ENCODE measurements at places on chromosomes 1 and 21. TPM values are rescaled to one million over a fixed set of nuclear protein-coding genes. Genes with fewer than 3 reads are reported as not detected.

- DNase-seq = no peak
- H3K27ac ChIP-seq = peak overlapping the region; percentile 87
- peaks cover 32% of the 10 kb centered on the region for H3K4me1 ChIP-seq
- peaks cover 20% of the 10 kb centered on the region for H3K36me3 ChIP-seq
- no peaks in the 10 kb centered on the region for H3K27me3 ChIP-seq
- H3K4me3 ChIP-seq = peak overlapping the region; percentile 95
Measured at GRCh38 chr1:40041466-40041838, 923 bp downstream of the CAP1 start.

- no peaks in the 10 kb centered on the region for H3K27me3 ChIP-seq
- H3K36me3 ChIP-seq = no peaks in the 10 kb centered on the region
- H3K4me3 ChIP-seq = no peak overlapping the region
- peak overlapping the region; percentile 63 for H3K27ac ChIP-seq
- no peak for DNase-seq
Measured at GRCh38 chr1:153801786-153802697, 26.8 kb downstream of the SLC27A3 start.

DNA sequence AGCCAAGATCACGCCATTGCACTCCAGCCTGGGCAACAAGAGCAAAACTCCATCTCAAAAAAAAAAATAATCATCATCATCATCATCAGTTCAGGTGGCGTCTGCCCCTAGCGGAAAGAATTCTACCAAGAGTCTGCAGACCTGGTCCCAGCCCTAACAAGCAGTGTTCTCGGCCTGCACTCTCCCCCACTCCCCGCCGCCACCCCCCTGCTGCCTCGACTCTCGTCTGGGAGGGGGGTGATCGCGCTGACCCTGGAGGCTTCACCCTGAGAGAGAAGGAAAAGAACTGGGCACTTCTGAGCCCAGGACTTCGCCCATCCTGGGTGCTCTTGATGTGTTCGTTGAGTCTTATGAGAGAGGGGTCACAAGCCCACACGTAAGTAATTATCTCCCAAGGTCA is 160.1 kb upstream of the TMEM51 start:
- no peak overlapping the region for H3K27ac ChIP-seq
- H3K4me3 ChIP-seq = no peak overlapping the region
- no peaks in the 10 kb centered on the region for H3K36me3 ChIP-seq
- peaks cover 9% of the 10 kb centered on the region for H3K4me1 ChIP-seq
- H3K27me3 ChIP-seq = no peaks in the 10 kb centered on the region

- DNase-seq = no peak
- H3K4me1 ChIP-seq = no peaks in the 10 kb centered on the region
- no peaks in the 10 kb centered on the region for H3K36me3 ChIP-seq
- no peaks in the 10 kb centered on the region for H3K27me3 ChIP-seq
- H3K27ac ChIP-seq = no peak overlapping the region
- no peak overlapping the region for H3K4me3 ChIP-seq
Measured at GRCh38 chr1:66452982-66453381, 81.0 kb upstream of the SGIP1 start.

- H3K4me3 ChIP-seq = no peak overlapping the region
- peaks cover 3% of the 10 kb centered on the region for H3K36me3 ChIP-seq
- H3K27me3 ChIP-seq = no peaks in the 10 kb centered on the region
- no peak overlapping the region for H3K27ac ChIP-seq
- no peaks in the 10 kb centered on the region for H3K4me1 ChIP-seq
Measured at GRCh38 chr21:44318489-44319285, 18.8 kb downstream of the PFKL start.

GRCh38 chr1:37439349-37439995 is 34.9 kb upstream of the ZC3H12A start:
- peaks cover 23% of the 10 kb centered on the region for H3K4me1 ChIP-seq
- no peak overlapping the region for H3K27ac ChIP-seq
- no peaks in the 10 kb centered on the region for H3K36me3 ChIP-seq
- no peak for DNase-seq

GRCh38 chr1:228375578-228376261 is 30.9 kb downstream of the TRIM11 start:
- no peak overlapping the region for H3K27ac ChIP-seq
- no peaks in the 10 kb centered on the region for H3K36me3 ChIP-seq
- H3K4me3 ChIP-seq = no peak overlapping the region
- H3K27me3 ChIP-seq = peaks cover 20% of the 10 kb centered on the region
- no peak for DNase-seq

DNA sequence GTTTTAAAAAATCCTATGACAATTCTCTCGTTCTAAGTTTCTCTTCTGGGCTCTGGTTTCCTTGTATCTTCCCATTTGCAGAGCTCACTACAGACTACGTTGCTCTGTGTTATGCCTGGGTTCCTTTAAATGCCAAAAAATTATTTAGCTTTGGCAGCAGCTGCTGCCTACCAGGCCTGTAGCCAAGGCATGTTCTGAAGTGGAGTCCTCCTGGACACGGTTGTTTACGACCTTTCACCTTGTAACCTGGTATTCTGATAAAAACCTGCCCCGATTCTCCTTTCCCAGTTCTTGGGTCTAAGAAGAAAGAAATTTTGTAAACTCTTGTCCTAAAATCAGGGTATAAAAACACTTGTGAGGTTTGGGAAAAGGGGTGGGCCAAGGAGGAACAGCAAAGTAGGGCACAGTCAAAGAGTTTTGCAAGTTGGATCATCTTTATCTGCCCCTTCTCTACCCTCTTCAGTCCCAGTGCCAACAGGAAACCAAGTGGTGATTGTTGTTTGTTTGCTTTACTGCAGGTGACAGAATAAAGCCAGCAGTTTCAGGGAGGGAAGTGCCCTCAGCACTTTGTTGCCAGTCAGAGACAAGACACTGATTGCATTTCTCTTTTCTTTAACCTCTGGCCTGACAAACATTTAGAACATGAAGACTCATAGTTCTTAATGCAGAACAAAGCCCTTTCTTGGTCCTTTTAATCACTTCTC is 3.1 kb upstream of the TXNIP start:
- H3K36me3 ChIP-seq = peaks cover 20% of the 10 kb centered on the region
- peaks cover 36% of the 10 kb centered on the region for H3K4me1 ChIP-seq
- no peaks in the 10 kb centered on the region for H3K27me3 ChIP-seq
- DNase-seq = no peak
- no peak overlapping the region for H3K4me3 ChIP-seq
- H3K27ac ChIP-seq = peak overlapping the region; percentile 87

- no peaks in the 10 kb centered on the region for H3K27me3 ChIP-seq
- H3K27ac ChIP-seq = no peak overlapping the region
- no peak for DNase-seq
- no peak overlapping the region for H3K4me3 ChIP-seq
Measured at GRCh38 chr1:233735331-233735730, 121.4 kb downstream of the KCNK1 start.

- H3K4me1 ChIP-seq = peaks cover 61% of the 10 kb centered on the region
- peak overlapping the region; percentile 85 for H3K27ac ChIP-seq
- peak overlapping the region; percentile 44 for H3K4me3 ChIP-seq
- H3K27me3 ChIP-seq = peaks cover 75% of the 10 kb centered on the region
- peaks cover 4% of the 10 kb centered on the region for H3K36me3 ChIP-seq
- DNase-seq = peak; percentile 43
Measured at GRCh38 chr1:214317300-214317699, 36.3 kb downstream of the SMYD2 start.

DNA sequence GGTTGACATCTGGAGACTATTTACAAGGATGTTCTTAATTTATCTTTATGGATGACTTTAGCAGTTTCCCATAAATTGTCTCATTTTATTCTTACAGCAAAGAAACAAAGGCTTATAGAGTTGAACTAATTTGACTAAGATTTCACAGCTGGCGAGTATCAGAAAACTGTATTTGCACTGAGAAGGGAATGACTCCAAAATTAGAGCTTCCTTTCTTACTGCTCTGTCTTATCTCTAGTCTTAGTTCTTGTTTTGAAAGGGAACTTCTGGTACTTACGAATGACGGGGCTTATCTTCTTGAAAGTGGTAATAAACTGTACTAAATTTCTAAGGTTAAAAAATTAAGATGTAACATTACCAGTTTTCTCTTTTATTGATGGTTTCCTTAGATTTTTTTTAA is 13.6 kb downstream of the CNST start:
- no peak for DNase-seq
- H3K4me3 ChIP-seq = no peak overlapping the region
- no peaks in the 10 kb centered on the region for H3K4me1 ChIP-seq
- no peaks in the 10 kb centered on the region for H3K27me3 ChIP-seq
- H3K36me3 ChIP-seq = no peaks in the 10 kb centered on the region
- no peak overlapping the region for H3K27ac ChIP-seq

DNA sequence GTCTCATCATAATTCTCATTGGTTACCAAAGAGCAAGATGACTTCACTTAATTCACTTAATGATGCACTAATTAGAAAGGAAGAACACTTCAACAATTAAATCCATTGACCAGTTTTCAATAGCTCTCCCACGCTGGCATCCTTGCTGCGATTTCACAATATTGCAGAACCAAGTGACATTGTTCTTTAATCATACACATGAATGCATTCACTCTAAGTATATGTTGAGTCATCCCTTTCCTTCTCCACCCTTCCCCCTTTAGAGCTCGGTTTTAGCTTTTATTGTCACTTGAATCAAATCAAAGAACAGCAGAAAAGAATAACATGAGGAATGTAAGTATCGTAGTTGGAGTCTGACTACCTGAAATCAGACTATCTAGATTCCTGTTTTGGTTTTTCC is 233.6 kb upstream of the FMN2 start:
- H3K36me3 ChIP-seq = peaks cover 9% of the 10 kb centered on the region
- no peak for DNase-seq
- no peaks in the 10 kb centered on the region for H3K27me3 ChIP-seq
- peak overlapping the region; percentile 44 for H3K27ac ChIP-seq
- H3K4me3 ChIP-seq = no peak overlapping the region
- peaks cover 21% of the 10 kb centered on the region for H3K4me1 ChIP-seq

DNA sequence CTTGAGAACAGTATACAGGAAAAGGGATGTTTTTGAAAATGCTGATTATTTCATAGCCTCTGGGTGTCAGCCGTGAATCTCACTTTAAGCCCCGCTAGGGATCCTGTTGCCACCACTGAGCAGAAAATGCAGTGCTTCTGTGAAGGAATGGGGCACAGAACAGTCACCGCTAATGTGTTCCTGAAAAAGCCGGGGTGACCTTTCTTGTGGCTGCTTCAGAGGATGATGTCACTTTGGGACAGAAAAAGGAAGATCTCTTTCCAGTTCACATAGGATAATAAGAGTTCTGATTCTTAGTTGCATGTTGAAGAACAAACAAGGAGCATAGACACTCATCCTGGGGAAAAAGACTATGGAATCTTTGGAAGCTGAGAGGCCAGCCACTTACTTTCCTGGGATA is 349.6 kb downstream of the DISC1 start:
- DNase-seq = no peak
- H3K4me3 ChIP-seq = no peak overlapping the region
- peaks cover 18% of the 10 kb centered on the region for H3K36me3 ChIP-seq
- no peaks in the 10 kb centered on the region for H3K4me1 ChIP-seq

DNA sequence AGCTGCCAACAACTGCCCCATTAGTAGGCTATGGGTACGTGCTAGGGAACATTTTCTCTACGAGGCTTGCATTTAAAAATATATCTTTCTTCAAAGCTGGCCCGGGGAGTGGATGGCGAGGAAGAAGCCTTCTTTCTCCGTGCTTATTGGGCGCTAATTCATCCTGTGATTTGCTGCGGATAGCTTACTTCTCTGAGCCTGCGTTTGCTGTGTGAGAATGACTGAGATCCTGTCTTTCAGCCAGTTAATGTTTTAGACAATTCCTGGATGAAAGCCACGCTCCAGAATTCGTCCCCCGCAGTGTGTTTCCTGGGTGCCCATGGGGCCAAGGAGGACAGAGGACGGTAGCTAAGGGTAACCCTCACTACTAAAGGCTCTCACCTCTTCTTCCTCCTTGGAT is 57.8 kb upstream of the TARBP1 start:
- no peak overlapping the region for H3K4me3 ChIP-seq
- peaks cover 2% of the 10 kb centered on the region for H3K27me3 ChIP-seq
- H3K36me3 ChIP-seq = no peaks in the 10 kb centered on the region
- H3K4me1 ChIP-seq = peaks cover 25% of the 10 kb centered on the region
- no peak overlapping the region for H3K27ac ChIP-seq

DNA sequence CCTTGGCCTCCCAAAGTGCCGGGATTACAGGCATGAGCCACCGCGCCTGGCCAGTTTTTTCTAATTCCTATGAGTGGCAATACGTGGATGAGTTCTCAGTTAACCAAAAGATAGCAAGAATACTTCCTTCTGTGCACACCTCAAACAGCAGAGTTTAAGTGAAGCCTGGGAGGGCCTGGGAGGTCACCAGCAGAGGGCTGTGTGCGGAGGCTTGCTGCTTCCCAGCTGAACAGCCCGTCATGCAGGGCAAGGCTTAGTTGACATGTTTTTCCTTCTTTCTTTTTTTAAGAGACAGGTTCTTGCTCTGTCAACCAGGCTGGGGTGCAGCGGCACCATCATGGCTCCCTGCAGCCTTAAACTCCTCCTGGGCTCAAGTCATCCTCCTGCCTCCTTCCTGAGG is 17.8 kb downstream of the GNG4 start:
- no peak overlapping the region for H3K4me3 ChIP-seq
- H3K27ac ChIP-seq = peak overlapping the region; percentile 55
- H3K27me3 ChIP-seq = no peaks in the 10 kb centered on the region
- no peaks in the 10 kb centered on the region for H3K36me3 ChIP-seq
- peaks cover 60% of the 10 kb centered on the region for H3K4me1 ChIP-seq

DNA sequence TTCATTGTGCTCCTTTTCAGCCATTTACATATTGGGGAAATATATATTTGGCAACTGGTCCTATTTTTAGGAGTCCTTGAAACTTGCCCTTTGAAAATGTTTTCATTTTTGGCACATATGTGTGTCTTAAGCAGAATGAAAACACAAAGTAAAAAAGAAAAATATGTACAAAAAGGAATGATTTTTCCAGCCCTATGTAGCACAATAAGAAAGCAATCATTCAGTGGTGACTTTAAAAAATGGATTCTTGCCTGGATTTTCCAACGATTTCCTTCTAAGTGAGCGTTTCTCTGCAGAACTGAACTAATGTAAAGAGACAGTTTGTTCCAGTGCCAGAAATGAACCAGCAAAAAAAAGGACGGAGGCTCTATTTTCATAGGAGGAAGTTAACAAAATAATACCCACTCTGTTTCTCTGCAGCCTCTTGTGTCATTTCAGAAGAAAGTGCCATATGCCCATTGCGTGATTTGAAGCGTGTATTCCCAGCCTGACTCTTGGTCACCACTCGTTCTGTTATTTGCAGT is 340.1 kb downstream of the SETD4 start:
- peaks cover 3% of the 10 kb centered on the region for H3K36me3 ChIP-seq
- H3K4me3 ChIP-seq = no peak overlapping the region
- no peak for DNase-seq
- peaks cover 15% of the 10 kb centered on the region for H3K4me1 ChIP-seq

DNA sequence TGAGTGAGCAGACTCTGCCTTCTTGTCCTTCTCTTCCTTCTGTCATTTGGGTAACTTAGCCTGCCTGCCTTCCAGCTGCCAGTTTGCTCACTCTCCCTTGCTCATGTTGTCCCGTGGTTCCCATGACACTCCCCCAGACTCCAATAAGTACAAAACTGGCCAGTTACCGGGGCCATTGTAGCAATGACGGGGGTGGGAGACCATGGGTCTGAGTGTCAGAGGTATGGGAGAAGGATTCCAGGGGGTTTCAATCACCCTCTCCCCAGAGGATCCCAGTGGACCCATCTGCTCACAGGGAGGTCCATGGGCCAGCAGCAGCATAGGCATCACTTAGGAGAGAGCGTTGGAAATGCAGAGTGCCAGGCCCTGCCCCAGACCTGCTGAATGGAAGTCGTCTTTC is 51.3 kb downstream of the CAPN9 start:
- H3K36me3 ChIP-seq = no peaks in the 10 kb centered on the region
- no peaks in the 10 kb centered on the region for H3K4me1 ChIP-seq
- H3K27ac ChIP-seq = no peak overlapping the region
- H3K4me3 ChIP-seq = no peak overlapping the region
- no peak for DNase-seq

Gene ADGRL4
- 1.4 TPM for total RNA-seq

Gene C1orf56
- 2.9 TPM for total RNA-seq

Gene C1orf116
- 2.4 TPM for total RNA-seq

Gene PLA2G4A
- total RNA-seq = 1.3 TPM
